ENCODE measurements at places on chromosomes 2 and 18.

GRCh38 chr2:219944866-219945265 lies 317.4 kb downstream of the SLC4A3 start:
- DNase-seq: no peak

DNA sequence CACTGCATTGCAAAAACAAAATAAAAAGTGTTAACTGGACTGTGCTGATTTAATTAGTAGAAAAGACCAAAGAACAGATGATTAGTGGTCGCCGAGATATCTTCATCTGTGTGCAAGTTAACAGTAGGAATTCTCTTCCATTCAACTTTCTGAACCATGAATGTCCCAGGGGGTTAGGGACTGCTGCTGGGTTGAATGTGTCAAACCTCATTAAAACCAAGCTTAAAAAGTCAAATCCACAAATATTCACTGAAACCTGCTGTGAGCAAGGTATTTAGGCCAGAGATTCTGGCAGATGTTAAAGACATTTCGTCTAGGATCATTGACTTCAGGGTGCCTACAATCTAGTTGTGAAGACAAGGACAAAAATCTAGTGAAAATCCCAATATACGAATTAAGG lies 58.7 kb downstream of the STPG4 start:
- DNase-seq: no peak

- no peak for DNase-seq
These were observed 38.0 kb downstream of the CYP1B1 start for GRCh38 chr2:38037757-38038621.

DNA sequence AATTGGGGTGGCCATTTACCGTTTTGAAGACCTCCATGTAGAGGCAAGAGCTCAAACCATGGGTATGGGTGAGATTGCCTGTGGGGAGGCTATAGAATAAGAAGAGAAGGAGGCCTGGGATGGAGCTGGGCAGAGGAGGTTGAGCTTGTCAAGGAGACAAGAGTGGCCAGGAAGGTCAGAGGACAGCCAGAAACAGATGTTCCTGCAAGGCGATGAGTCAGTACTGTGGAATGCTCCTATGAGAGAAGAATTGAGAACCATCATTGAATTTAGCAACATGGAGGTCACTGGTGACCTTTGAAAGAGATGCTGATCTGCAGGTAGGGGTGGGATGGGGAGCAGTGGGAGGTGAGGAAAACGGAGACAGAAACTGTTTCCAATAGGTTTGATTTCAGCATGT lies 3.5 kb downstream of the ACSL3 start:
- DNase-seq: no peak

GRCh38 chr2:38107738-38108410 lies 31.9 kb upstream of the CYP1B1 start:
- no peak for DNase-seq

GRCh38 chr2:71716697-71717624 lies 263.6 kb downstream of the DYSF start:
- DNase-seq: peak; percentile 93

DNA sequence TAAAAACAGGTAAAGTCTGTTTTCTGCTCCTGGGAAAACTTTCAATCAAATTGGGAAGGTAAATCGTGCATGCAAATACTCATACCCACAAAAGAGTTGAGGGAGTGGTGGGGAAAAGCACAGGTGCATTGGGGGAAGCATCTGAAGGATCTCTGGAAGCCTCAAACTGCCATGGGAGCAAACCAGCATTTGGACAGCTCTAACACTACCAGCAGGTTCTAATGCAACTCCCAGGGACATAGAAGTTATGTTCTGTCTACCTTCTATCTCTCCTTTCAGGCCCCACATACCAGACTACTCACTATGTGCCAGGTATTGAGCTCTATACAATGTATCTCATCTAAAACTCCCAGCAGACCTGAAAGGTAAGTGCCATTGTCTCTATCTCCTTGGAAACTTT lies 933.7 kb downstream of the NRXN1 start:
- no peak for DNase-seq

DNA sequence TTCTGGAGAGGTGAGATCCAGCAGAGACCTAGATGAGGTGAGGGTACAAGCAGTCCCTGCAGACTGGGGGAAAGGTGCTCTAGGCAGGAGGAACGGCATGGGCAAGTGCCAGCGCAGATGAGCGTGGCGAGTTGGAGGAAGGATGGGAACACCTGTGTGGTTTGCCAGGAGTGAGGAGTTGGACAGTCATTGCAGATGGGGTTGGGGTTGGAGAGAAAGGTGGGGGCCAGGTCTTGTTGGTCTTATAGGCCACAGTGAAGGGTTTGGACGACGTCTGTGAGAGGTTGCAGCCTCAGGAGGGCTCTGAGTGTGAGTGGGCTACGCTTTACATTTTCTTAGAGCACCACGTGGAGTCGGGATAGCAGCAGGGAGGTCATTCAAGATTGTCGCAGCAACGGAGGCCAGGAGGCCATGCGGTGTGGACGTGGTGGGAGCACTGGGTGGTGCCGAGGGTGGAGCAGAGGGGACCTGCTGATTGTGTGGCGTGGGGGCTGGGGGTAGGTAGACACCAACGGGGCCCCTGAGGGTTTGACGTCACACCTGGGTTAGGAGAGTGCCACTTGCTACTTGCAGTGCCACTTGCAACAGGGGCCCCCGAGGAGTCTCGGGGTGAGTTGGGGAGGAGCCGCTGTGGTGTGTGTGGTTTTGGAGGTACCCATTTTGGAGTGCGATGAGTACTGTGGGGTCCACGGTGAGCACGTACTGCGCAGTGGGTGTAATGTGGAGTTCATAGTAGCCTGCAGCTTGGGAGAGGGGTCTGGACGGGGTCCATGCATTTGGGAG lies 66.2 kb downstream of the LPIN1 start:
- no peak for DNase-seq

DNA sequence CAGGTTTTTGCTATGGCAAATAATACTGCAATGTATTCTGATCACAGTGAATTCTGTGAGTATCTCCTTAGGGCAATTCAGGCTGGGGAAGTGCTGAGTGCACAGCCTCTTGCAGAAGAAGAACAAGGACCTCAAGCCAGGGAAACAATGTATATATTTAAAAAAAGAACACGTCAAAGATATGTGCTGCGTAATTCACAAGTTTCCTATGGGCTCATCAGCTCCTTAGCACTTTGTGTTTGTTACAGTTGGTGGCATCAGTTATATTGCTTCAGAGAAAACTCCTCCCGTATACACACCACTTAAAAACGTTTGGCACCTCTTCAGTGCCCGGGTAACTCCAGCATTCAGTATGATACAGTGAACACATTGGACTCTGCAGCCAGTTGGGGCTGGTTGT lies 16.5 kb upstream of the MARCO start:
- no peak for DNase-seq

DNA sequence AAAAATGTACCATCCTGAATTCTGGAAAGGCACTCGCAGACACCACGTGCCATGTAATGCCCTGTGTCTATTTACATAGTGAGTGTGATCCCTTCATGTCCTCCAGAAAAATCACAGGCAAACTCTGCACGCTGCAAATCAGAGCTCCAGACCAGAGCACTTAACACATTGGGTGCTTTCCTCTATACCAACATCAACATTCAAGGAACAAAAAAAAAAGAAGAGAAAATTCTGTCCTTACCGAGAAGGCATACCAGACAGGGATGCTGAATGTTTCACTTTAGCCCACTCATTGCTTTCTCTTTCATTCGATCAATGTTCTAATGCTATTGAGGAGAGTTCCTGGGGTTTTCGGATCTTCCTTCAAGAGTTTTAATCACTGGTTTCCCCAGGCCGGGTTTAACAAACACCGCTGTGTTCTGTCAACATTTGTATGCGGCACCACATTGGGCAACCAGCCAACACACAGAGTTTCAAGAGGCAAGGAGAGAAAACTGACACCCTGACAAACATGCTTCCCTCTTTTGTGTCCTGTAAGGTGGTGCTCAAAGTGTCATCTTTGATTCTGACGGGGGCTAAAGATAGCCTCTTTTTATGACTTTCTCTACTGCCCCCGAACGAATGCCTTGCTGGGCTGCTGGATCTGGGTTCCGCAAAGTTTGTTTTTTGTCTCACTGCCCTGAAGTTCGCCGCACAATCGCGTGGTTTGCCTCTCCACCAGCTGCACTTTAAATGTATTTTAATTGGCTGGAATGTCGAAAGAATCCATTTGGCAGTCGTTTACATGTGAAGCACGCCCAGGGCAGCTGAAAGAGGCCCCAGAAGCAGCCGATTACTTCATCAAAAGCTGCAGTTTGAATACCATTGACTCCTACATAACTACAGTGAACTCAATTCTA lies 106.4 kb upstream of the NCKAP5 start:
- DNase-seq: peak; percentile 54

DNA sequence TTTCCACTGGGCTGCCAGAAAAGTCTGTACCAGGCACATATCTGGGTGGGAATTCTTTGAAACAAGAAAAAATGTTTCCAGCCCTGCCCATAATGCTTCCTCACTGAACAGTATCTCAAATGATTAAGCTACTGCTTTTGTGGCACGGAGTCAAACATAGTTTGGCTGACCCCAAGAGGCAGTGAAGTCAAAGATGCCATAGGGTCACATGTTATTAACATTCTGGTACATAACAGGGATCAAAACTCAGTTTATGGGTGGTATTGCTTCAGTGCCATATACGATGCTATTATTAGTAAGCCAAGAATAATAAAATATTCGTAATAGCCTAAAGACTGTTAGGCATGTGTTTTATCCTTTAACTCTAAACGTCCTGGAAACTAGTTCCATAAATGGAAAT lies 112.4 kb downstream of the FEZ2 start:
- DNase-seq: no peak

DNA sequence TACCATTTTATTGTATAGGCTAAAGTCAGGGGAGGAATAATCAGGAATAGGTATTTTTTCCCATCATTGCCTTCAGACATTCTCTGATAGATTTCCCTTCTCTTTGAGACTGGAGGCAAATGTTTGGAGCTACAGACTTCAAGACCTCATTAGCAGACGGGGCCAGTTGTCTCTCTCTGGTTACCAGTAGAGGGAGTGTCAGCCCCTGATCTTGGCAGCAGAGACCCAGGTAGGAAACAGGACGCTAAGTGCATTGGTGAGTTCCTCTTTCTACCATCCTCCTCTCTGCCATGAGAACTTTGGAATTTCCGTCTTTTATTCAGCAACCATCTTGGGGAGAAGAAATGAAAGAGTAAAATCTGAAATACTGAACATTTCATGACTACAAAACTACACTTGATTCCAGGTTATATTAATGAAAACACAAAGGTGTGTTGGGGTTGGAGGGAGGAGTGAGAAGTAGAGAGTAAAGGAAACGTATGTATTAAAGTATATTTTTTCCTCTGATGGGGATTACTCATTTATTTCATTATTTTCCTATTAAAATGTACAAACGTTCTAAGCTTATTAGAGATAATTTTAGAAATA lies 186.2 kb upstream of the GCFC2 start:
- DNase-seq: no peak

- DNase-seq: no peak
These were observed 46.2 kb upstream of the ITGAV start for GRCh38 chr2:186543561-186544131.

DNA sequence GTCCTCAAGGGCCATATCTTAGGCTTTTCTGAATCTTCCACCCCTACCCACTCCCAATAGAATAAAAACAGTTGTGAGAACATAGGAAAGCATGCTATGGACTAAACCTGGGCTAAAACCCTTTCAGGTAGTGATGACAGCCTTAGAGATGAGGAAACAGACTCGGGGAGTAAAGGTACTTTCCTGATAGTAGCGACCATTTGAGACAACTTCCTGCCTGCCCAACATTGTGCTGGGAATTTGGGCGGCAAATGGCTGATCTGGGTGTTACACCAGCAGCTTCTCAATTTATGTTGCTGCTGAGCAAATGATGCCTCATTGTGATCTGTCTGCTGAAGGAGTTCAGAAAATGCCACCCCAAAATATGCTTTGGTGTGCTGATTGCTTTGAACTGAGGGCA lies 66.6 kb downstream of the TMEM17 start:
- no peak for DNase-seq

- DNase-seq: no peak
These were observed 34.7 kb downstream of the UNC80 start for GRCh38 chr2:209806318-209806717.

DNA sequence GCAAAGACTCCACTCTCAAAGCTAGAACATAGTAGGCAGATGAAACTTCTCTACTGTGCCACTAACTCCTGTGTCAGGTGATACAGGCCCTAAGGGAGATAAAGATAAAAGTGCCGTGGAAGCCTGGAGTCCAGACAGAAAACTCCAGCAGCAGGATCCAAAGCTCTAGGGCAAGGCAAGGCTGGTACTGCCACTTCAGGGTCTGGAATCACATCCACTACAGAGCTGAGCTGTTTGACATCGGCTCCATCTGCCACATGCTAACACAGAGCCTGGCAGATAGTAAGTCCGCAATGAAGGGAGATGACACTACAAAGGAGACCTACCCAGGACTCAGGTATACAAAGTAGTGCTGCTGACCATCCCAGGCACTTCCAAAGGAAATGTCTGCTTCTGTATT lies 34.4 kb downstream of the EPG5 start:
- DNase-seq: no peak

GRCh38 chr2:14720739-14721138 lies 88.2 kb downstream of the LRATD1 start:
- no peak for DNase-seq

GRCh38 chr2:173248381-173248780 lies 106.3 kb upstream of the CDCA7 start:
- DNase-seq: no peak

- no peak for DNase-seq
These were observed 103.0 kb upstream of the AGAP1 start for GRCh38 chr2:235390816-235391194.

DNA sequence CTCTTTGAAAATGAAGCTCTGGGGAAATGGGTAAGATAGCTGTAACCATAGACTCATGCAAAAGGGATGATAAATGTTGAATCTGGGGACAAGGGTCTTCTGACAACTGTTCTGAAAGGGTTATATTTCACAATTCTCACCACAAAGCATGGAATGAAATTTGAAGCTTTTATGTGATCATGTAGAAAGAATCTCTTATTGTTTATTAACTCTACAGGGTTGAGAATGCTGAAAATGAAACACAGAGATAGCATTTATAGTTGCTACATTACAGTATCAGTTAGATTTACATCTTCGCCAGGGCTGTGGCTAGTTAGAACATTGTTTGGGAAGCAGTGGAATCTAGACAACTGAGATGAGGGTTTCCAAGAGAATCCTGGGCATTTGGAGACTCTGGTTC lies 97.4 kb upstream of the LHCGR start:
- no peak for DNase-seq

GRCh38 chr2:85718009-85718391 lies 23.8 kb downstream of the GNLY start:
- no peak for DNase-seq

DNA sequence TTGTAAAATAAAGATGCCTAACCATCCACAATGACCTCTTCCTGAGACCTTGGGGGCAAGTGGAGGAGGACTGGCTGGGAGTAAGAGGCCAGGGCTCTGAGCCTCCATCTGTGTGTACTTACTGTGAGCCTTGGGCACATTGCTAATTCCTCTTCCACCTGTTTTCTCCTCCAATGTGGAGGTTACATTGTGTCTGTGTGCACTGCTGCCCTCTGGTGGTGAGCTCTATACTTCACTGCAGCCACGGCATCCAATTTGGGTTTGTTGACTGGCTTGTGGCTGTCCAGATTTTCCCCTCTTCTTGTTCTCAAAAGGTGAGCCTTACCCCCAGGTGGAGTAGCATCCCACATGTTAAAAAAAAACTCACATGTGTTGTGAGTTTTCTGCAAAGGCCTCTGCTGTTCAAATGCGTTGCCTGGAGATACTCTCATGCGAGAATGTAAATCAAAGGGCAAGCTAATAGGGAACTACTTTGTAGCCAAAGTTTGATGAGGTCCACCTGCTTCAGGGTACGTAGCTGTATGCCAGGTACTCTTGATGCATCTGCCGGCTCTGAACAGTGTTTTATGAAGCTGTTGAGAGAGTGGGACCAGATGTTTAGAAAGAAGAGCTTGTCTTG lies 80.8 kb downstream of the APOB start:
- peak; percentile 74 for DNase-seq
